A549 treated with RU486 at 1 μM for 4 hours (cell line): ENCODE measurements at places on chromosomes 1 and 21. TPM values are rescaled to one million over a fixed set of nuclear protein-coding genes. Genes with fewer than 3 reads are reported as not detected.

Gene SPRR5
- not detected in 5 replicates for total RNA-seq

Gene TFF2
- total RNA-seq, result 0.47 TPM in 1 of 5 replicates, not detected in the others

Gene SLAMF9
- 0.27 to 0.61 TPM (median 0.45 TPM) in 4 of 5 replicates, not detected in the other for total RNA-seq

Gene RPTN
- total RNA-seq, result not detected in 5 replicates
